ENCODE measurements at places on chromosomes 7 and 10. TPM values are rescaled to one million over a fixed set of nuclear protein-coding genes. Genes with fewer than 3 reads are reported as not detected.

The FBXO24 gene
- polyA plus RNA-seq, result 0.33 TPM

The ANKRD1 gene
- 0.36 TPM for polyA plus RNA-seq

The AQP1 gene
- polyA plus RNA-seq, result 151 TPM

The STK31 gene
- 0.29 TPM for polyA plus RNA-seq

The GALNT17 gene
- 39.0 TPM for polyA plus RNA-seq

The COL28A1 gene
- 4.2 TPM for polyA plus RNA-seq

The RSPH10B2 gene
- 0.19 TPM for polyA plus RNA-seq

The WDR86 gene
- 0.77 TPM for polyA plus RNA-seq

The CCDC71L gene
- polyA plus RNA-seq, result 10.9 TPM

The COBL gene
- polyA plus RNA-seq, result 2.6 TPM

The CALML3 gene
- 0.02 TPM for polyA plus RNA-seq

The CPA2 gene
- polyA plus RNA-seq, result 0.05 TPM

The DNAJC30 gene
- 7.5 TPM for polyA plus RNA-seq

The LOXL4 gene
- polyA plus RNA-seq, result 5.7 TPM

The MMP21 gene
- 1.00 TPM for polyA plus RNA-seq

The SLC16A9 gene
- polyA plus RNA-seq, result 22.8 TPM

The LIPK gene
- not detected for polyA plus RNA-seq

The CTAGE4 gene
- polyA plus RNA-seq, result 1.7 TPM

The MSMB gene
- polyA plus RNA-seq, result not detected

The DGKI gene
- polyA plus RNA-seq, result 0.30 TPM

The SAP25 gene
- 4.0 TPM for polyA plus RNA-seq

The AZGP1 gene
- 1.3 TPM for polyA plus RNA-seq

The OR13A1 gene
- polyA plus RNA-seq, result not detected

The LDB3 gene
- polyA plus RNA-seq, result 3.6 TPM

The OR6V1 gene
- polyA plus RNA-seq, result not detected

The C10orf90 gene
- not detected for polyA plus RNA-seq

The CHST3 gene
- 16.4 TPM for polyA plus RNA-seq

The SUFU gene
- polyA plus RNA-seq, result 6.8 TPM

The SEMA3D gene
- polyA plus RNA-seq, result 5.8 TPM

The PCDH15 gene
- not detected for polyA plus RNA-seq

The PALD1 gene
- 7.5 TPM for polyA plus RNA-seq

The CD36 gene
- 9.1 TPM for polyA plus RNA-seq

The NKX2-3 gene
- polyA plus RNA-seq, result 0.12 TPM

The SFTPA2 gene
- 0.22 TPM for polyA plus RNA-seq

The MYO3A gene
- 0.15 TPM for polyA plus RNA-seq

The PNLIP gene
- polyA plus RNA-seq, result not detected

The FHIP2A gene
- polyA plus RNA-seq, result 11.9 TPM

The SPDYE16 gene
- polyA plus RNA-seq, result 0.71 TPM

The MCM10 gene
- polyA plus RNA-seq, result 0.28 TPM

The NPM3 gene
- polyA plus RNA-seq, result 41.5 TPM

The UBE2D4 gene
- 9.9 TPM for polyA plus RNA-seq

The CLCN1 gene
- polyA plus RNA-seq, result not detected

The ITIH2 gene
- not detected for polyA plus RNA-seq

The DEPP1 gene
- polyA plus RNA-seq, result 603 TPM

The GRIFIN gene
- not detected for polyA plus RNA-seq

The HKDC1 gene
- 1.1 TPM for polyA plus RNA-seq

The EBLN1 gene
- polyA plus RNA-seq, result not detected

The STEAP4 gene
- 3.1 TPM for polyA plus RNA-seq

The SH2B2 gene
- 2.0 TPM for polyA plus RNA-seq

The IGF2BP3 gene
- polyA plus RNA-seq, result 0.20 TPM

The FOXI2 gene
- 0.01 TPM for polyA plus RNA-seq

The TWNK gene
- polyA plus RNA-seq, result 12.5 TPM
